ENCODE measurements at places on chromosomes 2 and 18. TPM values are rescaled to one million over a fixed set of nuclear protein-coding genes. Genes with fewer than 3 reads are reported as not detected.

COL4A4 gene
- 1.9 TPM for total RNA-seq

TMEM200C gene
- total RNA-seq = not detected

LOXHD1 gene
- not detected for total RNA-seq

ECEL1 gene
- total RNA-seq = 0.15 TPM

DNER gene
- total RNA-seq = 14.0 TPM

SAG gene
- total RNA-seq = not detected

PLEKHH2 gene
- total RNA-seq = 3.1 TPM

KCNK3 gene
- total RNA-seq = 0.86 TPM

ZNF396 gene
- 0.75 TPM for total RNA-seq

KIAA2012 gene
- not detected for total RNA-seq

PIEZO2 gene
- 0.70 TPM for total RNA-seq

MAL gene
- 0.27 TPM for total RNA-seq

CPLX4 gene
- total RNA-seq = not detected

MRPL53 gene
- 154 TPM for total RNA-seq

PPP1R1C gene
- 1.8 TPM for total RNA-seq

CPO gene
- total RNA-seq = not detected

LRRC30 gene
- not detected for total RNA-seq

IKZF2 gene
- 0.38 TPM for total RNA-seq

IL18RAP gene
- not detected for total RNA-seq

PSTPIP2 gene
- total RNA-seq = 0.25 TPM

GRB14 gene
- 5.0 TPM for total RNA-seq

IL36G gene
- not detected for total RNA-seq

C2orf78 gene
- total RNA-seq = not detected

CCDC88A gene
- 19.8 TPM for total RNA-seq

TMEM169 gene
- 0.33 TPM for total RNA-seq

TUBA4B gene
- 0.16 TPM for total RNA-seq

SNTG2 gene
- not detected for total RNA-seq

QPCT gene
- 22.8 TPM for total RNA-seq

FANCL gene
- total RNA-seq = 23.5 TPM

TXNL4A gene
- total RNA-seq = 94.8 TPM

THSD7B gene
- not detected for total RNA-seq

DUSP19 gene
- 1.0 TPM for total RNA-seq

TGFA gene
- 8.2 TPM for total RNA-seq

PLCD4 gene
- total RNA-seq = 0.14 TPM

AGFG1 gene
- 139 TPM for total RNA-seq

KIF3C gene
- total RNA-seq = 45.4 TPM

FLACC1 gene
- total RNA-seq = 0.20 TPM

TM4SF20 gene
- total RNA-seq = 8.7 TPM

PKP4 gene
- 29.8 TPM for total RNA-seq

HMSD gene
- 0.03 TPM for total RNA-seq

ZNF519 gene
- 1.3 TPM for total RNA-seq

RNF25 gene
- total RNA-seq = 55.0 TPM

ATG9A gene
- 46.8 TPM for total RNA-seq

RFTN2 gene
- total RNA-seq = not detected

GAD1 gene
- 0.13 TPM for total RNA-seq

SNORC gene
- 5.4 TPM for total RNA-seq

WDR12 gene
- total RNA-seq = 50.6 TPM

WDFY1 gene
- 41.5 TPM for total RNA-seq

E2F6 gene
- total RNA-seq = 23.8 TPM

WNT10A gene
- total RNA-seq = 0.06 TPM

PAX3 gene
- not detected for total RNA-seq

ZAP70 gene
- not detected for total RNA-seq

CACNB4 gene
- total RNA-seq = 0.19 TPM

MDH1B gene
- 1.4 TPM for total RNA-seq

PPP4R3B gene
- 29.7 TPM for total RNA-seq

NRP2 gene
- total RNA-seq = 133 TPM

PLEK gene
- not detected for total RNA-seq

GPR39 gene
- 5.9 TPM for total RNA-seq
